ENCODE measurements at places on chromosomes 12 and 14.

DNA sequence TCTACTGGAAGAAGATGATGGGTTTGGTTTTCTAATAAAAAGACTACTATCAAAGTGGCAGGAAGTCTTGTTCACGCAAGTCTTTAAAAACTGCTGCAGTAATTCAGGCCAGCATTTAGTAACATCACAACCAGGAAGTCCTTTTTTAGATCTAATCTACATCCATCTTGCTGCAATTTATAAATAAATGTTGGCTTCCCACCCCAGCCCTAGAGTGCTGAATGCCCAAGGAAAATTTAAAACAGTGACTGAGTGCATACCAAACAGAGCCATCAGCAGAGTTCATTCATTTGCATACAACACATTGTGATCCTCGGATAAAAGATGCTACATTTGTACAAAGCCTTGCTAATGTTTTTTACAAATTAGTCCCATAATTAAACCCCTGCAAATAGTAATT is 72.1 kb downstream of the PHLDA1 start:
- no peak for DNase-seq

DNA sequence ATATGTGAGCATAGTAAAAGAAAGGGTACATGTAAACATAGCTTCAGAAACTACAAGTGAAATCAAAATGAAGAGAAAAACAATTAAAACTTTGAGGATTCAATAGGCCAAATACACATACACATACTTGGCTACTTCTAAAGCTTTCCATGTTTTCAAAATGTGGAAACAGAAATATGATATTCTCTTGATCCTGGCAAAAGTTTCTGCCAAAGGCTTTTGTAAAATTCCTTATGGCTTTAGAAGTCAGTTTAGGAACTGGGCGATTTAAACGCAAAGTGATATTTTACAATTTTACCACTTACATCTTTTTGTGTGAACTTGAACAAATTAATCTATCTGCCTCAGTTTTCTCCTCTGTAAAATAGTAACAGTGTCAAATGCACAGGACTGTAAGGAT is 756.4 kb downstream of the C12orf50 start:
- DNase-seq, result no peak

- no peak for DNase-seq
These were observed 61.8 kb upstream of the DACT1 start for GRCh38 chr14:58575956-58576355.

DNA sequence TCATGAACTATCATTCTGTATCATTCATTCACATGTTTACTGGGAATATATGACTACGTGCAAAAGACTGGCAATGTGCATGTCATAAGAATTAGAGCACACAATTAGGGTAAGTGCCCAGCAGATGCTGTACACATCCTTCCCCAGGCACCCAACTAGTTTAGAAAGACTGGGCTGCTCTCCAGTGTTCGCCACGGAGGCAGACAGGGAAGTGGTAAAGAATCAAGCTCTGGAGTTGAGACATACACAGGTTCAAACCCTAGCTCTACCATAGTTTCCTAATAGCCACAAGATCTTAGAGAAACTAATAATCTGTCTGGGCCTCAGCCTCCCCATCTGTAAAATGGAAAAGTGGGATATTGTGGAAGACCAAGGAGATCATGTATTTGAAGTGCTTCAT is 6.8 kb downstream of the TMCC3 start:
- DNase-seq, result no peak

- no peak for DNase-seq
These were observed 47.7 kb downstream of the PSMA6 start for GRCh38 chr14:35339761-35340406.

DNA sequence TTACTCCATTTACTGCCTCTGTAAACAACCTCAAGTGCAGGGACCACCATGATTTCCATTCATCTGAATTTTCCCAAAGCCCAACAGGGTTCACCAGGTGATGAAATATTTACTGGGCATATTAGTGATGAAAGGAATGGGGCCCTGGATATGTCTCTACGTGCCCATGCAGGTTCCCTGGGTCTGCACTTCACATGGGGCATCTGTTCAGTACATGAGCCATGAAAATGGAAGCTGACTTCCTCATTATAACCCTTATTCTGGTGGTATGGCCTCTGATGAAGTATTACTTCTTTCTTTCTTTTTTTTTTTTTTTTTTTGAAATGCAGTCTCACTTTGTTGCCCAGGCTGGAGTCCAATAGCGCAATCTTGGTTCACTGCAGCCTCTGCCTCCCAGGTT is 26.5 kb upstream of the CORO1C start:
- no peak for DNase-seq
